ENCODE measurements at places on chromosomes 13 and 19.

DNA sequence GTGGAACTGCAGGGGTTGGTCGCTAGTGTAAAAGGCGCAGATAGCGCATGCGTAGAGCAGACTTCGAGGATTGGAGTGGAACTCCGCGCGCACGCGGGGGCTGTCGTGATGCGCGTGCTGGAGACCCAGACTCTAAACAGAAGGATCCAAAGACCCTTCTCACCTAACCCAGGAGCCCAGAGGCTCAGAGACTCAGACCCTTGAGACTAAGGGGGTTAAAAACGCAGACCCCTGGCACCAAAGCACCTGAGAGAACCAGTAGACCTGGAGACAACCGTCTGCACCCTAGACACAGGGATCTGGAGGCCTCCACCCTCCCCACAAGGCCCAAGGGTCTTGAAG lies 567 bp upstream of the CTU1 start:
- DNase-seq = no peak

DNA sequence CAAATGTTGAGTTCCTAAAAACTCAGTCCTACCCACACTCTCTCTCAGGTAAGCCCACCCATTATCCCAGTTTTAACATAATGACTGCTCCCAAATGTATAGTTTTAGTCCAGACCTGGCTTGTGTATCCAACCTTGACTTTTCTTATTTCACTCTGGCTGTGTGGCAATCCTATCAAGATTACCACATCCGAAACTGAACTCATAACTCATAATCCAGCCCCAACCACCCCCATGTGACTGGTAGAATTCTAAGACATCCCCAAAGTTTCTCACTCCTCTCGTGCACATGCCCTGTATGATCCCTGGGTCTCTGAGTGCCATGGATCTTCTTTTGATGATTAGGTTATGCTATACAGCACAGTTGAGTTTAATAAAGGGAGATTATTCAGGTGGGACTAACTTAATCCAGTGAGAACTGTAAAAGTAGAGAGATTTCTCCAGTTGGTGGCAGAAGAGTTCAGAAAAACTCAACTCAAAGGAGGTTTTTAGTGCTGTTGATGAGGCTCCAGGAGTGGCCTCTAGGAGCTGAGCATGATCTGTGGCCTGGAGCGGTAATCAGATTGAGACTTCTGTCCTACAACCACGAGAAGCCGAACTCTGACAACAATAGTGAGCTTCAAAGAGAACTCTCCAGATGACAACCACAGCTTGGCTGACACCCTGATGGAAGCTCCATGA lies 413.4 kb downstream of the ZNF536 start:
- no peak for DNase-seq

DNA sequence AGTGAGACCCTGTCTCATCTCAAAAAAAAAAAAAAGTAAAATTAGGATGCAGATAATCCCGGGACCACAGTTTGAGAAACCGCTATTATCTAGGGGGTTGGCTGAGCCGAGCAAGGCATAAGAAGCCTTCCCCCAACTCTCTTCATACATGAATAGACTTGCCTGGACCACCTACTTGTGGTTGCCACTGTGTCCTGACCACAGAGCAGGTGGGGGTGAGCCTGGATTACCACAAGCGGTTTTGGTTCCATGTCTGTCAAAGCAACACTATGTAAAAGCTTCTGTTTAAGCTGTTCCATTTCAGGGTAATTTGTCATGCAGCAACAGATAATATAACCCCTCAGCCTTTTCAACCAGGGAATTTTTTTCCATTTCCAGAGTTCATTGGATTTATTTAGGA lies 3.3 kb upstream of the NAPA start:
- DNase-seq = peak; percentile 25

DNA sequence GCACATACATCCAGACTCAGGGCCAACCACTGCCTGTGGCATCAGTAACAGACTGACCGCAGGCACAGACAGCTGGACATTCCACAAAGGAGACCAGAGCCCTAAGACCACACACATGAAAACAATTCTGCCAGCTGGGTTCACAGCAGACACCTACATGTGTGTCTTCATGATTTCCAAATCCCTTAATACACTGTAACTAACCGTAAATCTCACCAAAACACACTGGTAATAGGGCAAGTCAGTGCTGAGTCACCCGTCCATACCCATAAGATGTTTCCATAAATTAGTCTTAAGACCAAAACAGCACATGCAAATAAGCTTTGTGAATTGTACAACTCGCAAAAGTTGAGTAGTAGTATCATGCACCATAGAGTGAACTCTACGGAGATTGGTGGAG lies 65.4 kb downstream of the TUBGCP3 start:
- DNase-seq = no peak

DNA sequence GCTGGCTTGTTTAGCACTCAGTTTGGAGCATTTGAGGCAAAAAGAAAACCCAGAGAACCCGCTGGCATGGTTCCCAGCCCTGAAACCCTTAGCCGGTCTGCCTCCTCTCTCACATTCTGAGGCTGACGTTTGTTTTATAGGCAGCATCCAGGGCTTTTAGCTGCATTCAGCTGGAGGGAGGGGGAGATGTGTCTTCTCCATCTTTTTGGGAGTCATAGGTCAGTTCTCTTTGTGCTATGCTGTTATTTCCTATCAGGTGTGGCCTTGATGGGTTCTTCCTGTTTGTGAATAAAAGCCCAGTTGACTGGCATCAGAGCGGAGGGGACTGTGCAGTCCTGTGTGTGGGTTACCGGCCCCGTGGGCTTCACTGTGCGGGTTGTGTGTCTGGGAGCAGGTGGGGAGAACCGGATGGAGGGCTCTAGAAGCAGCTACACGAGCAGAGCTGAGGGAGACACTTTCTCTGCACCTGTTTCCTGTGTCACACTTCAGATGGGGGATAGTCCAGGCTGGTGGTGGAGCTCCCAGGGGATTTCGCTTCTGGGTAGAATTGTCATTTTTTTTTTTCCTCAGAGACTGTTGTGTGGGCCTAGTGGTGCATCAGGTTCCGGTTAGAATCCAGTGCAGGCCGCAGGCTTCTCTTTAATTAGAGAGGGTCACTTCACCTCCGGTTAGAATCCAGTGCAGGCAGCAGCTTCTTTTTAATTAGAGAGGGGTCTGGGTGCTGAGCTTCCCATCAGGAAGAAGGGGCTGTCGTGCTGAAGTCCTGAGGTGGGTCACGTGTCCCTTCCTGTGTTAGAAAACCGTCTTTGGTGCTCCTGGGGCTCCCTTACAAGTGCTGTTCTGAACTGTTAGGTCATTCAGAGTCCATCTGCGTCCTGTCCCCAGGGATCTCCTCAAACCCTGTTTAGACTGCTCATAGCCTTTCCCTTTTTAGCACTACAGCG lies 69.6 kb downstream of the ARHGEF7 start:
- peak; percentile 25 for DNase-seq

DNA sequence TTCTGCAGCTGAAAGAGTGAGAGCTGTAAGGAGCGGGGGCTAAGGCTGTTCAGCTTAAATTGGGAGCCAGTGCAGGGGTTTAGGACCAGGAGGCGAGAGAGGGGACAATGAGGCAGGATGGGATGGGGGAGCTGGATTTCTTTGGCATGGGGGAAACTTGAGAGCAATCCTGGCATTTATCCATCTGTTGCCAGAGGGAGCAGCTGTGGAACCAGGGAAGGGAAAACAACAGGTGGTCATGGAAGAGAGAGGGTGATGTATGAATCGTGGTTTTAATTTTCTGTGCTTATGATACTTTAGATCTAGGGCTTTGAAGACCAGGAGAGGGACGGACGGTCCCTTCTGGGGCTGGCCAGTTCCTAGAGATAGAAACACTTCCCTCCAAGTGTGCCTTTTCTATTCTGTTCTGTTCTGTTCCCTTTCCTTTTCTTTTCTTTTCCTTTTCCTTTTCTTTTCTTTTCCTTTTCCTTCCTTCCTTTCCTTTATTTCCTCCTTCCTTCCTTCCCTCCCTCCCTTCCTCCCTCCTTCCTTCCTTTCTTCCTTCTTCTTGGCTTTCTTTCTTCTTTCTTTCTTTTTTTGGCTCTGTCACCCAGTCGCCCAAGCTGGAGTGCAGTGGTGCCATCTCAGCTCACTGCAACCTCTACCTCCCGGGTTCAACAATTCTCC lies 16.0 kb upstream of the CCL25 start:
- no peak for DNase-seq

Data from stimulated activated CD8-positive, alpha-beta memory T cell treated with anti-CD3 and anti-CD28 coated beads, Interleukin-2, amount 100 ng/mL, for 1 hour (primary cell).